ENCODE measurements at places on chromosomes 3 and 15.

DNA sequence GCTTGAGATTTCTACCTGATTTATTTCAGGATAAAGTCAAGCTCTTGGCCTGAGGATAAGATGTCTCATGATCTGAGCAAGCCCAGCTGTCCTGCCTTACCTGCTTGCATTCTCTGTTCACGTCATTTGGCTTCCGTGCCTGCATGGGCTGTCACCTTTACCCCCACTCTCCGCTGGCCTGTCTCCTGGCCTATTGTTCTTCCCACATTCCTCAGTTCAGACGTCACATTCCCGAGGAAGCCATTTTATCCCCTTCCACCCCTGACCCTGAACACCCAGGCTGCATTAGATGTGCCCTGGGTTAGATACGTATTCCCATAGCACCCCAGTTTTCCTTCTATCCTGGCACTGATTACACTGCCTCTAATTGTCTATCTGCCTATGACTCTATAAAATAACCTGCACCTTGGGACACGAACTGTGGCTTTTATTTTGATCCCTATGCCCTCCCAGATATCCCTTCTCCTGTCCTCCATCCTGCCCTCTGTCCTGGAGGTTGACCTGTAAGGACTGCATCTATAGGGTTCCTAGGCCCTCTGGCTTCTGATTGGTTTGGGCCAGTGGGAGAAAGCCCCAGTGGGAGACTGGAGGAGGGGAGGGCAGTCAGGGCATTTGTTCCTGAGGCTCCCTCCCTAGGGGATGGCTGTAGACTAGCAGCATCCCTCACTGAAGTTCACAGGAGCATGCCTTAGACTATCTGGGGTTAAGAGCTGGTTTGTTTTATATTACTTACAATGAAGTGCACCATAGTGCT is 19.2 kb upstream of the UBE2Q2 start:
- DNase-seq, result no peak

GRCh38 chr3:186220911-186221645 is 112.2 kb upstream of the ETV5 start:
- no peak for DNase-seq

- DNase-seq, result no peak
These were observed 7.3 kb downstream of the RFT1 start for GRCh38 chr3:53122933-53123305.

DNA sequence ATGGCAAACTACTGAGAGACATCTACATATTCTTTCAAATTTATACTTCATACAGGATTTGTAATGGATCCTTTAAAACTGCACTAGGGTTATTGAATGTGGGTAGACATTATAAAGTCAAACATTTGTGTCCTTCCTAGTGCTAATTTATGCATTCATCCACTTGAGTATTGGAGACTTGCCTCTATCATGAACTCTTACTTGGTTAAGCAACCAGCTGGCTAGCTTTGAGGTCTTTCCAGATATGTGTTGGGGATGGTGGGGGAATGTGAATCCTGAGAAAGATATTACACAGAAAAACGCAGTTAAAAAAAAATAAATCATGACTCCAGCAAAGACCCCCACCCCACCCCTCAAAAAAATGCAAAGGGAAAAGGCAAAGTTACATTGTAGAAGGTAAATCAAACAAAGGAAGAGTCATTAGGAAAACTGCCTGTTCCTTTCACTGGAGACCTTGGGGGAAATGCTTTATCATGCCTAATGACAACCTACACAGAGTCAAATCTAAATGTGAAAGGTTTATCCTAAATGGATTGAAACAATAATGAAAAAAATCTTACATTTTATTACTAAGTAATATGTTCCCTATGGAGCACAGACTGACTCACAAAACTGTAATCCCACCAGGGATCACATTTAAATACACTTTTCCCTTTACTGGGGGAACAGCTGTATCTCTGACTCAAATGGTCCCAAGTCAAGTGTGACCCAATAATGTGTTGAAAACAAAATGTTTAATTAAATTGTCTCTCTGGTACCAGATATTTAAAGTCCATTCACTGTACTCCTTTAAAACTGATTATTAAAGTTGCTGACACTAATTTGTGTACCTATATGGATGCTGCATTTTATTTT is 522.3 kb downstream of the ROBO1 start:
- no peak for DNase-seq
